Type B pancreatic cell (in vitro differentiated cells): ENCODE measurements at places on chromosomes 1 and 21. TPM values are rescaled to one million over a fixed set of nuclear protein-coding genes. Genes with fewer than 3 reads are reported as not detected.

- peaks cover 4% of the 10 kb centered on the region for H3K36me3 ChIP-seq
- H3K4me1 ChIP-seq, result peaks cover 19% of the 10 kb centered on the region
- H3K27me3 ChIP-seq, result no peaks in the 10 kb centered on the region
- DNase-seq, result no peak
Measured at GRCh38 chr1:111212634-111213335, 12.3 kb upstream of the DENND2D start.

DNA sequence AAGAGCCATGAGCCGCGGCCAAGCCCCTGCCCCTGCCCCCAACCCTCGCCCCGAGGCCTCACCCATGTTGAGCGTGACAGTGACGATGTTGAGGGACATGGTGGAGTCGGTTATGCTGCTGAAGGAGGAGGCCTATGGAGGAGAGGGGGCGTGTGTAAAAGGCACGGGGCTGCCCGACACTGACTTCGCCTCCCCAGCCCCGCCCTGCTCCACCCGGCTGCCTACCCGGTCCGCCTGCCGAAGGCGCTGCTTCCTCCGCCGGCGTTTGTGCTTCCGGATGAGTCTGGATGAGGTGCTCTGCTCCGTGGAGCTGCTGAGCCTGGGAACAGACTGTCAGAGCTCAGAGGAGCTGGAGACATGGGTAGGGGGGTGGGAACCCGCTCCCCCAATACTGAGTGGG is 9.0 kb downstream of the DVL1 start:
- H3K4me3 ChIP-seq, result no peak overlapping the region
- no peaks in the 10 kb centered on the region for H3K4me1 ChIP-seq
- H3K27ac ChIP-seq, result no peak overlapping the region

DNA sequence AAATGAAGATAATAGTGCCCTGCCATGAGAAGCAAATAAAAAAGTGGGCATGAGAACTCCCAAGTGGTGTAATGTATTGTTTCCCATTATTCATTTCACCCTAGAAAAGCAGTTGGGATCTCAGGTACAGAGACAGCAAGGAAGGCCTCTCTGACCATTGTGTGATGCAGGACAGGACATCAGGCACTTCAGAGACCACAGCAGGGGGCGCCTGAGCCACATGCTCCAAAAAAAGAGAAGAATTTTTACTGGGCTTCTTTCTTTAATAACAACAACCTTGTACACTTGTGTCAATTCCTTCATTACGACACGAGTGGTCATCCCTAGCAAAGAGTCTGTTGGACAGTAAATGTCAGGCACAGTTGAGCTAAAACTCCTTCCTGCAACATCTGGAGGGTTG is 533.3 kb downstream of the OMA1 start:
- H3K27me3 ChIP-seq, result peaks cover 3% of the 10 kb centered on the region
- H3K36me3 ChIP-seq, result no peaks in the 10 kb centered on the region
- no peak overlapping the region for H3K27ac ChIP-seq
- no peaks in the 10 kb centered on the region for H3K4me1 ChIP-seq

Gene CFAP107
- total RNA-seq, result 1.4 and 2.7 TPM in 2 replicates

GRCh38 chr1:113946112-113946511 is 17.0 kb downstream of the HIPK1 start:
- peak overlapping the region; percentile 36 for H3K27ac ChIP-seq
- DNase-seq, result no peak

- no peak overlapping the region for H3K27ac ChIP-seq
- H3K4me1 ChIP-seq, result no peaks in the 10 kb centered on the region
- H3K36me3 ChIP-seq, result no peaks in the 10 kb centered on the region
- no peak for DNase-seq
Measured at GRCh38 chr1:2016123-2016522, 3.0 kb upstream of the GABRD start.

Gene PPIAL4G
- total RNA-seq, result not detected in 2 replicates

Gene CBR3
- total RNA-seq, result 1.0 and 1.6 TPM in 2 replicates

- H3K36me3 ChIP-seq, result no peaks in the 10 kb centered on the region
- no peaks in the 10 kb centered on the region for H3K27me3 ChIP-seq
- peaks cover 32% of the 10 kb centered on the region for H3K4me1 ChIP-seq
- DNase-seq, result no peak
- H3K27ac ChIP-seq, result peak overlapping the region; percentile 42
- H3K4me3 ChIP-seq, result no peak overlapping the region
Measured at GRCh38 chr1:145982010-145982723, 14.2 kb downstream of the TXNIP start.

DNA sequence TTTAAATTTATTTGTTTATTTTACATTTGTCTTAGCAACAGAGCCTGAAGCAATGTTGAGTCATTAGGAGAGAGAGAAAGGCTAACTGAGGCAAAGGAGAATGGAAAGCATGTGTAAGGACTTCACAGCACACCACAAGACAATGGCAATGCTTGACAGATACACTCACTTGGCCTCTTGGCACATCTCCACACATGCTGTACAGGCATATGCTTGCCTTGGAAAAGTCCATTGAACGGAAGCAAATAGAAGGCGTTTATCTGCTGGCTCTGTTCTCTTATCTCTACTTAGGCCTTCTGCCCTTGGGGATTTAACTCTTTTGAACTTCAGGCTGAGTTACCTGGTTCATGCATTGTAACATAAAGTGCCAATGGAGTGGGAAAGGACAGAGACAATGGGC is 262.2 kb upstream of the POU3F1 start:
- no peaks in the 10 kb centered on the region for H3K4me1 ChIP-seq
- DNase-seq, result no peak
- no peaks in the 10 kb centered on the region for H3K36me3 ChIP-seq
- no peak overlapping the region for H3K27ac ChIP-seq

DNA sequence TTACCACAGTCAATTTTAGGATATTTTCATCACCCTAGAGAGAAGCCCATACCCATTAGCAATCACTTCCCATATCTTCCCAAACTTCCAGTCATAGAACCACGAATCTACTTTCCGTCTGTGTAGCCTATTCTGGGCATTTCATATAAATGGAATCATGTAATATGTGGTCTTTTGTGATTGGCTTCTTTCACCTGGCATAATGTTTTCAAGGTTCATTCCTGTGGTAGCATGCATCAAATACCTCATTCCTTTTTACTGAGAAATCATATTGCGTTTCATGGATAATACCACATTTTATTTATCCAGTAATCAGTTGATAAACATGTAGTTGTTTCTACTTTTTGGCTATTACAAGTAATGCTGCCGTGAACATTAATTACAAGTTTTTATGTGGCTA is 21.5 kb downstream of the DESI2 start:
- no peaks in the 10 kb centered on the region for H3K4me1 ChIP-seq
- H3K27me3 ChIP-seq, result no peaks in the 10 kb centered on the region
- H3K36me3 ChIP-seq, result peaks cover 33% of the 10 kb centered on the region
- H3K27ac ChIP-seq, result no peak overlapping the region

Gene CAMSAP2
- 27.4 and 28.5 TPM in 2 replicates for total RNA-seq

- no peaks in the 10 kb centered on the region for H3K27me3 ChIP-seq
- H3K36me3 ChIP-seq, result peaks cover 29% of the 10 kb centered on the region
- H3K27ac ChIP-seq, result no peak overlapping the region
- no peak for DNase-seq
Measured at GRCh38 chr1:236575523-236575922, 28.8 kb downstream of the HEATR1 start.

- H3K4me1 ChIP-seq, result peaks cover 48% of the 10 kb centered on the region
- peak overlapping the region; percentile 95 for H3K27ac ChIP-seq
- no peaks in the 10 kb centered on the region for H3K27me3 ChIP-seq
Measured at GRCh38 chr1:109618661-109619575, 498 bp downstream of the GNAT2 start.

Gene MMEL1
- 1.1 TPM in 1 of 2 replicates, not detected in the other for total RNA-seq

- peaks cover 7% of the 10 kb centered on the region for H3K36me3 ChIP-seq
- H3K4me1 ChIP-seq, result peaks cover 4% of the 10 kb centered on the region
- DNase-seq, result no peak
Measured at GRCh38 chr1:217525773-217526490, 105.0 kb downstream of the GPATCH2 start.

Gene KIF17
- 0.69 and 2.1 TPM in 2 replicates for total RNA-seq

Gene CD34
- 0.34 TPM in 1 of 2 replicates, not detected in the other for total RNA-seq

DNA sequence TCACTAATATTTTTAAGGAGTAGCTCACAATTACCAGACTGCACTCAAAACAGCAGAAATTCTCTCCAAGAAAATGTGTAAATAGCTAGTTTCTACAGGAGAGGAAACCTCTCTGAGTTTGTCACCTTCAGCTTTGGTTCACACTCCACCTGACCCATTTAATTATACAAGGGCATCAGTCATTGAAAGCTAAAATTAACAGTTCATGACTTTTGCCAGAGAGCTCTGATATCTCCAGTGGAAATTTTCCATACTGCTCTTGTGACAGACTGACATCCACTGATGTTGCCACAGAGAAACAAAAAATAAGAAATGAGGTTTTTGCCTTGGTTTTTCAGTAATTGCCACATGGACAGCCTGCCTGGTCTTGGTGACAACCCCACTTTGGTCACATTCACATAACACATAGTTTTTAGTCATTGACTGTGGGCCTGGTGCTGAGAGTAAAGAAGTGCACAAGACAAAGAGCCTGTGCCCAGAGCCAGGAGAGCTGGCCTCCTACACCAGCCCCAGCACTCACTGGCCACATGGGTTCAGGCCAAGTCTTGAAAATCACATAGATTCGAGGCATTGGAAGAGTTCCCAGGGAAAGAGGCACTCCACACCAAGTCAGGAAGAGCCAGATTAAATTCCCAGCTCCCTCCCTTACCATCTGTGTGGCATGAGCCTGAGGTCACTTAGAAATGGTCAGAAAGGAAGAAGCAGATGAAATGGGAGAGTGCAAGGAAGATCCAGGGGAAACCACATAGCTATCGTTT is 13.8 kb upstream of the SIM2 start:
- no peaks in the 10 kb centered on the region for H3K4me1 ChIP-seq
- no peaks in the 10 kb centered on the region for H3K36me3 ChIP-seq
- no peak for DNase-seq
- no peak overlapping the region for H3K4me3 ChIP-seq
- H3K27me3 ChIP-seq, result peaks cover 90% of the 10 kb centered on the region

- no peak overlapping the region for H3K27ac ChIP-seq
- H3K4me1 ChIP-seq, result peaks cover 3% of the 10 kb centered on the region
- H3K4me3 ChIP-seq, result no peak overlapping the region
- H3K27me3 ChIP-seq, result peaks cover 47% of the 10 kb centered on the region
- H3K36me3 ChIP-seq, result no peaks in the 10 kb centered on the region
- no peak for DNase-seq
Measured at GRCh38 chr21:45611296-45611695, 32.2 kb upstream of the PCBP3 start.

DNA sequence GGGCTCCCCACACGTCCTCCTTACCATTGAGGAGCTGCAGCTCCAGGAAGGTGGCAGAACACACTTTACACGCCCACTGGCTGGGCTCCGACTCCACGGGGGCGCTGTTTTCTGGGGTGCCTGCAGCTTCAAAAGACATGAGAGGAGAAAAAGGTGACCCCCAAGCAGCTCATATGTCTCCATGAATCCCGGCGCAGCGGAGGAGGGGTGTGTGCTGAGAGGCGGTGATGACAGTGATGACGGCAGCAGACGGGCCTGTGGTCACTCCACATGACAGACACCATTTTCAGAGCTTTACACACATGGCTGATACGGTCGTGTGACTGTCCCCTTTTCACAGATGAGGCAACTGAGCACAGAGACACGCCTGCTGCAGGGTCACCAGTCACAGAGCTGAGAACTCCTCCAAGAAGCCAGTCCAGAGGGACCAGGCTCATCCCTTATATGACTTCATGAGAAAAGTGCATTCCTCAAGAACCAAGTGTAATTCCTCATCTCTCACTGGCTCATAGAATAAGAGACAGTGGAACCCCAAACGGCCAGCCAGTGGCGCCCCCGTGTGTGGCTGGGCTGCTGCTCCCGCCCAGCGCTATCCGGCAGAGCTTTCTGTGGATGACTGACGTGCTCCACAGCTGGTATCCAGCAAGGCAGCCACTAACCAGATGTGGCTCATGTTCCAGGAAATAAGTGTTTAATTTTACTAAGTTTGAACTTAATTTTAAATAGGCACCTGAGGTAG is 31.9 kb downstream of the PRDM15 start:
- peaks cover 4% of the 10 kb centered on the region for H3K4me1 ChIP-seq
- no peak overlapping the region for H3K4me3 ChIP-seq
- no peak overlapping the region for H3K27ac ChIP-seq

DNA sequence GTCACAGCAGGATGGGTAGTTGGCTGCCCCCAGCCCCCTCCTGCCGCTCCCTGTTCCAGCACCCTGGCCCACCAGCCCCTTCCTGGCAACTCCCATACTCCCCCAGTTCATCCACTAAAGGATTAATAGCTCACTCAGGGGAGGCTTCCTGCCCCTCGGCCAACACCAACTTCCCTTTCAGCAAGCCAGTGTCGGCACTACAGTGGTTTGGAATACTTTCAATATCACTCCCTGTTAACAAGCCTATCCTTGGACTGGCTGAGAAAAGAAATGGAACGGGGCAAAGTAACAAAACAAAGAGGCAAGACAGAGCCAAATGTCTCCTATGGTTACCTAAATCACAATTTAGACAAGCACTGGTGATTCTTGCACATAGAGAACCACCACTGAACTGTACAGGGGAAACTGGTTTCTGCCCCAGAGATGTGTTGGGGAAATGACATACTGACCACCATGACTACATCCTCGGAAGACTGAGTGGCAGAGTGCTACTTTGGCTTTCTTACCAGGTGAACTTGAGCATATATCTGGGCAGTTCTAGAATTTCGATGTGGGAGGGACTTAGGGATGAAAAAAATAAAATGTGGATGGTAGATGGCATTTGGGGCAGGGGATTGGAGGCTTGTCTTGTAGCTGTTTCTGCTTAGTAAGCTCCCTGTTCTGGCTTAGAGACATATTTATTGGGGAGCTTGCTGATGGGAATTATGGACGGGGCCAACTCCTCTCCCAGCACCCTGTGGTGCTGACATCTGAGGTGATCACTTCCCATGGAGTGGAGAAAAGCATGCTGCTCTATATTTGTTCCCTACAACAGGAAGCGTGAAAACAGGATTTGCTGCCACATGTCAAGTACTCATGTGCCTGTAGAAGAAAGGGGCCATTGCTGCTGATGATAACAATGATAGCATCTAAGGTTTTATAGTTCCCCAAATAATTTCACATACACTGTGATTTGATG is 7.1 kb upstream of the CAPN2 start:
- DNase-seq, result no peak
- H3K27ac ChIP-seq, result peak overlapping the region; percentile 87
- H3K36me3 ChIP-seq, result no peaks in the 10 kb centered on the region
- H3K4me3 ChIP-seq, result no peak overlapping the region
- peaks cover 44% of the 10 kb centered on the region for H3K4me1 ChIP-seq

- no peaks in the 10 kb centered on the region for H3K36me3 ChIP-seq
- H3K27me3 ChIP-seq, result no peaks in the 10 kb centered on the region
- H3K4me1 ChIP-seq, result peaks cover 10% of the 10 kb centered on the region
- DNase-seq, result peak; percentile 87
Measured at GRCh38 chr1:182084487-182085316, 23.2 kb upstream of the ZNF648 start.
